ENCODE measurements at places on chromosomes 6 and 20.

- no peak for DNase-seq
Measured at GRCh38 chr20:49862607-49863200, 50.1 kb downstream of the SLC9A8 start.

GRCh38 chr6:115838763-115839401, 221.8 kb downstream of the FRK start:
- peak; percentile 9 for DNase-seq

GRCh38 chr6:32945953-32946352, 5.1 kb upstream of the HLA-DMB start:
- DNase-seq = no peak

DNA sequence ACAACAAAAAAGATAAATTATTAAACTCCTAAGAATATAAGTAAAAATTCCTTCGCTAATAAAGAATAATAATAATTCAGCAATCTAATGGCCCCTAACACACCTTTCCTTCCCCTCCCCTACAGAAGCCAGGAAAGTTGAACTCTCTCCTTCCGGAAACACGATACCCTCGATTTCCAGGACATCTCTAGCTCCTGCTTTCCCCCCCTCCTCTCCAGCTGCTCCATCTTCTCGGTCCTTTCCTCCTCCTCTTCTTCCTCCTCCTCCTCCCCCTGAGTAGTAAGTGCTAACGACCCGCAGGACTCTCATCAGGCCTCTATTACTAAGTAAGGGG, 603 bp downstream of the TASP1 start:
- DNase-seq = no peak
